ENCODE measurements at places on chromosomes 5 and 9.

GRCh38 chr9:138048184-138048583 lies 170.6 kb downstream of the CACNA1B start:
- peak; percentile 8 for DNase-seq

DNA sequence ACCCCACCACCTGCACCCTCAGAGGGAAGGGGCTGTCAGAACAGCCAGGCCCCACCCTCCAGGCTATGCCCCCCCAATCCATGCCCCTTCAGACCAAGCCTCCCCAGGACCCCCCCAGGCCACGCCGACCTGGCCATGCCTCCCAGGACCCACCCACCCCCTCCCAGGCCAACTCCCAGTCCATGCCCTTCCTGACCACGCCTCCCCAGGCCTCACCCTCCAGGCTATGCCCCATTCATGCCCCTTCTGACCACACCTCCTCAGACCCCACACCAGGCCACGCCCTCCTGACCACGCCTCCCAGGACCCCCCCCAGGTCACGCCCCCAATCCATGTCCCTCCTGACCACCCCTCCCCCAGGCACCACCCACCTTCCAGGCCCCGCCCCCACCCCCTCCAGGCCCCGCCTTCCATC lies 27.6 kb downstream of the TPPP start:
- DNase-seq = no peak

- DNase-seq = no peak
These were observed 32.0 kb downstream of the SEMA5A start for GRCh38 chr5:9513827-9514226.

DNA sequence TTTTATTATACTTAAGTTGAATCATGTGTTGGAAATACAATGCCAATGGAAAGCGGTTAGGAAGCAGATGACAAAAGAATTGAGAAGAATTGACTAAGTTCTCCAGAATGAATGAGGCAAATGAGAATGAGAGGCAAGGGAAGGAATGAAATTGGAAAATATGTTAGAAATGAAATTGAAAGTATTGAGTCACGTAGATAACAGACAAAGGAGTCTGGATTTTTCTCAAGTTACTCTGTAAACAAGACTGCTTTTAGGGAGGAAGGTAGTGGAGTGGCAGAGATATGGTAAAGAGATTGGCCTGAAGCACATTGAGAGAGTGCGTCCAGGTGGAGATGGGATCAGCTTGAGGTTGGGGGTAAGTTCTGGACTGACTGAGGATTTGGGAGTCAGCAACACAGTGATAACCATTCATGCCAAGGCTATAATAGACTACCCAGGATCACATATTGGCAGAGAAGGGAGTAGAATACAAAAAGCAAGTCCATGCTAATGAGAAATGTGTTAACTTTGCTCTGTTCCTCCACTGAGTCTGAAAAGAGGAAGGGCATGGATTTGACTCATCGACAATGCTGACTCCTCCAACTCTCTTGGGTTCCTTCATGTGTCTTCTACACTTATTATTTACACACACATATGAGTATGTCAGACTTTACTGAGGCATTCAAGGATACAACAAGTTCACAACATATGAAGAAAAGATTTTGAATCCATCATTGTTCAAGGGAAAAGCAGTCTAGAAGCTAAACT lies 814.2 kb upstream of the ZNF608 start:
- no peak for DNase-seq

DNA sequence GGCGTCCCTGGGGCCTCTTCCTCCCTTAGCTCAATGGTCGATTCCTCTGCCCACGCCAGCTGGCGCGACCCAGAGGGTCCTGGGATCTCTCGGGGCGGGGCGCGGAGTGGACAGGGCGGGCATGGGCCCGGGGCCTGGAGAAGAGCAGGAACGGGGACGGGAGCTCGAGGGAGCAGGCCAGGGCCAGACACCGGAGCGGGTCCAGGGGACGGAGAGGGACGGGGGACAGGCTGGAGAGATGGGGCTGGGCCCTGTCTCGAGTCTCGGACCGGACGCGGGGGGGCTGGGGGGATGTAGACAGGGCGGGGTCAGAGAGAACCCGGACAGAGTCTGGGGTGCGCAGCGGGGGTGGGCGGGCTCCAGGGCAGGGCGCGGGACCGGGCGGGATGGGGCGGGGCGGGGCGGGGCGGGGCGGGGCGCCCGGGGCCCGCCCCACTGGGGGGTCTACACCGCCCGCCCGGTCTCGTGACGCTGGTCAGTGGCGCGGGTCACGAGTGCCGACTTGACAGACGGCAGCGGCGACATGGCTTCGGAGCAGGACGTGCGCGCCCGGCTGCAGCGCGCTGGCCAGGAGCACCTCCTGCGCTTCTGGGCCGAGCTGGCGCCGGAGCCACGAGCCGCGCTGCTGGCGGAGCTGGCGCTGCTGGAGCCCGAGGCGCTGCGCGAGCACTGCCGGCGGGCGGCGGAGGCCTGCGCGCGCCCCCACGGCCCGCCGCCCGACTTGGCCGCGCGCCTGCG lies at the start of gene UAP1L1:
TSS of gene UAP1L1 (plus strand) at position 508 of the 738 bp plus-strand sequence. CDS start at position 524, 16 bp downstream.
- peak; percentile 58 for DNase-seq
